DMS79 treated with DMSO at 0.1 percent for 48 hours (cell line): ENCODE measurements at places on chromosomes 2 and 18.

GRCh38 chr2:38462121-38462661, 85.1 kb upstream of the ATL2 start:
- no peak for DNase-seq

DNA sequence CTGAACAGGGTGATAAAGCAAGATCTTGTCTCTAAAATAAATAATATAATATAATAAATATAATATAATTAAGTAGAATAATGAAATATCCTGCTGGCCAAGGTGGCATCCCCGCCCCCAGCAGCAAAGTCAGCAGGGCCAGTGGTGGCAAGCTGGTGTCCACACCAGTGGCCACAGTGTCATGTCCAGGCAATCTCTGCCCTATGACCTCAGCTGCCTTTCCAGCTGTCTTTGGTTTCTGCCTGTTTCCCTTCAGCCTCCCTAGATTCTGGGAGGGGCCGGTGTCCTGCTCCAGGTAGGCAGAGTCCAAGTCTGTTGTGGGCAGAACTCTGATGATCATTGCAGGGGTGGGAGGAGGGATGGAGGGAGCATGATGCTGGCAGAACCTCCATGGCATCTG, 16.2 kb upstream of the STEAP3 start:
- no peak for DNase-seq

GRCh38 chr2:171334946-171335345, 98.8 kb downstream of the METTL8 start:
- DNase-seq, result no peak

DNA sequence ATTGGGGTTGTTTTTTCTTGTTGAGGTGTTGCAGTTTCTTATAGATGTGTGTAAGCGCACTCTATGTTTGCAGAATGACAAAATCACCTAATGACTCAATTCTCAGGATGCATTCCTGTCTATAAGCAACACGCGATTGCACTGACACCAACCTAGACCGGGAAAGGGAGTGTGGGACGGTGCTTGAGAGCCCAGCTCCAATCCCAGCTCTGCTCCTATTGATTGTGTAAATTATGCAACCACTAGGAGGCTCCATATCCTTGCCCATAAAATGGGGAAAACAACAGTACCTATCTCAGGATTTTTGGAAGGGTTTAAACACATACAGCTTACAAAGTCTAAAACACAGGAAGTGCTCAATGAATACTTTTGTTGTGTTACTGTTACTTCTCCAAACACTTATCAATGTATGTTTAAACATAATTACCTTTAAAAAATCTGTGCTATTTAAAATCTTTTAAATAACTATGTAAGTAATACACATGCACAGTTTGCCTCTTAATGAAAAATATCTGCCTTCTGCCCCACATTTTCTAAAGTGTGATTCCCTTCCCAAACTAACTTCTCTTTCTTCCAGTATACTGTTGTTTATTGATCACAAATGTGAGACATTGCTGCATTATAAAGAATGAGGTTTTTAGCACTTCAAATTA, 132.5 kb downstream of the SPHKAP start:
- no peak for DNase-seq

GRCh38 chr2:173986805-173987204, 21.6 kb upstream of the SP3 start:
- no peak for DNase-seq

DNA sequence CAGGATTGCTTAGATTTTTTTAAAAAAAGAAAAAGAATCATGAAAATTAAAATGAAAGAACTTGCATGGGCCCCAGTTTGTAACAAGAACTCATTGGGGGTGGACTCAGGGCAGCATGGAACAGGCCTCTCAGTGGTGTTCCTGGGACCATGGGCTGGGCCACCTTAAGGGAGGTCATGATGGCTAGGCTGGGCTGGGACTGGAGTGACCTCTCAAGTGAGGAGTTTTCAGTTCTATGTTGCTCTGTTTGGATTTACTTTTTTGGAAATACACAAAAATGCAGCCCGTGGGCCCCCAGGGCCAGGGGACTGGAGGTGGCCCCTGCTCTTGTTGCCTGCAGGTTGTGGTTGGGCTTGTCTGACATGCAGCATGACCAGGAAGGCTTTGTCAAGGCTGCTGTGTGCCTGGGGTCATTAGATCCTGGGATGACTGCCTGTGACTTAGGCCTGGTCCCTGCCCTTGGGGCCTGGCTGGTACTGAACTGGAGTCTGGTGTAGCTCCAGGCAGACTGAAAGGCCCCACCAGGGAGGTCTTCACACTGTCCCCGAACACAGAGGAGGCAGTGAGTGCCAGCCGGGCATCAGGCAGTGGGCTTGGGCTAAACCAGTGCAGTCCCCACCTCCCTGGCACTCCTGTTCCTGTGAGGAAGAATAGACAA, 115.6 kb downstream of the GLI2 start:
- no peak for DNase-seq

DNA sequence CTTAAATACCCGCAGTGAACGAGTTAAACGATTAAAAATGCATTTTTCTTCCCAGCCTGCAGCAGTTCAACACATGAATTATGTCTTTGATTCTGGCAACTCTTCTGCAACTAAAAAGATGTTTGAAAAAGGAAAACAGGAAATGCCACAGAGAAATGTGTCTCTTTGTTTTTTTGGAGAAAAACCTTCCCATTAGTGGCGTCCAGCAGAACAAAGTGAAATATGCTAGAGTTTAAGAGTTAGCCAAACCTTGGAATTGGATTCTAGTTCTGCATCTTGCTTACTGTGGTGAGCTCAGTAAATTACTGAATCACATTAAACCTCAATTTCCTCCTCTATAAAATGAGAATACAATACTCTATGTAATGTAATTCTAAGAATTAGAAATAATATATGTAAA, 900.2 kb upstream of the ACVR2A start:
- DNase-seq, result no peak

GRCh38 chr2:158745067-158745865, 49.9 kb upstream of the DAPL1 start:
- DNase-seq, result peak; percentile 73

DNA sequence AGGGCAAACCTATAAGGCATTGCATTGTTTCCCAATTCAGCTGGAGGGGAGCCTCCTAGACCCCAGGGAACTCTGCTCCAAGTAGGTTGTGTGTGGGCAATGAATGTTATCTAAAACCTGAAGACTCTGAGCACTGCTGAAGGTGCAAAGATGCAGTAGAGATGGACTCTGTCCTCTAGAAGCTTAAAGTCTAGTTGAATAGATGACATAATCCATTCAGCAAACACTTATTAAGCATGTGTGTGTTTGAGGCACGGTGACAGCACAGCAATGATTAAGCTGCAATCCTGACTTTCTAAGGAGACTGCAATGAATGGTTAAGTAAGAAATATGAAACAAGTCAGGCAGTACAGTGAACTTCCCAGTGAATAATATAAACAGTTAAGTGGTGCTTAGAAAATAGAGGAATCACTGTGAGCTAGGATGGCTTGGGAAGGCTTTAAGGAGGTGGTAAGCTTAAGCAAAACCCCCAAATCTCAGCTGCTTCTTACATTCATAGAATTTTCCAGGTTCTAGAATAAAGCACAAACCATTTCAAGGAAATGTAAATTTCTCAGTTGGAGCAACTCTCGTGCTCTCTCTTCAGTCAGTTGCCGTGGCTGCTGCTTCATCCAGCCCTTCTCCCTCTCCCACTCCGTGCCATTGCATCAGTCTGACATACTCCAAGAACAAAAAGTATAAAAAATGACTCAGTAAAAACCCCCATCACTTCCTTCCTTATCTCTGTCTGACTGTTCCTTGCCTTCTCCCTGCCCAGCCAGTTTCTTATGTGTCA, 19.1 kb downstream of the MXD1 start:
- no peak for DNase-seq

- no peak for DNase-seq
These were observed 47.4 kb downstream of the FSIP2 start for GRCh38 chr2:185785851-185786473.

DNA sequence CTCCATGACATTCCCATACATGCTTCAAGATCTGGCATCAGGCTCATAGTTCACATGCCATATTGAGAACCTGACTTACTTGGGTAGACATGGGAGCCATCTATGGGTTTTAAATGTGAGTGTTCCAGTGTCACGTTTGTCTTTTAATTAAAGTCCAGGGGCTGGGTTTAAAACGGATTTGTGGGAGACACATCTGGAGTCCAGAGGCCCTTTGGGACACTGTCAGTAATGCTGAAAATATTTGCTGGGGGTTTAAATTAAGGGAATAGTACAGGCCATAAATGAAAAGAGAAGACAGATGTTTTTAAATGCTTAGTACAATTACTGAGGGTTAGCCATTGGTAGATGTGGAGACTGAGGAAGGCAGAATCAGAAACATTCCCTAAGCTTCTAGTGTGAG, 478.0 kb downstream of the PID1 start:
- DNase-seq, result no peak
